ENCODE measurements at places on chromosomes 3 and 15. TPM values are rescaled to one million over a fixed set of nuclear protein-coding genes. Genes with fewer than 3 reads are reported as not detected.

GRCh38 chr15:43867096-43867495, 40.3 kb downstream of the WDR76 start:
- no peak for DNase-seq

DNA sequence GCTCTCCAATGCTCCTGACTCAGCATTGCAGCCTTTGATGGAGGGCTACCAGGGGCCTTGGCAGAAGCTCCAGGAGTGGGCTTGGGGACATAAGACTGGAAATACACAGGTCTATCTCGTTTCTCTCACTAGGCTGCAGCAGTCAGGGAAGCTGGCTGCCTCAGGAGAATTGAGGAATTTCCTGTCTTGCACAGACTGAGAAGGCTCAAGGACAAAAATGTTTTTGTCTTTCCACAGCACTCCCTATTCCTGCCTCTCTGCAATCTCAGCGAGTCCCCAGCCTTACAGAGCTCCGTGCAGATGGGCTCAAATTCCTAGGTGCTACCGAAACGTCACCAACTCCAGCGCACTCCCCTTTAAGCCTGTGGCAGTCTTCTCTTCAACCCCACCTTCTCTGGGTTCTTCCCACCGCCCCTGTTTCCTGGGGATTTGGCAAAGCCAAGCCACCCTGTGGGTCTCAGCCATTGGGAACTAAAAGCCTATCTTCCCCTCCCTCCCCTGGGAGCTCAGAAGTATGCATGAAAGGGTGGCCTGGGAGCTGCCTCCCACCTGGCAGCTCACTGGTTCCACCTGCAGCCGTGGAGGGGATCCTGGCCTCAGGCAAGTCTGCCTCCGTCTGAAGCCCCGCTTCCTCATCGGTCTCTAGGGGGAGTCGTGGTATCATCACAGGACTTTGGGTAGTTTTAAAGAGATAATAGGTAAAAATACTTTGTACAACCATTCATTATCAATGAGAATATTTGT, 322.6 kb upstream of the FRG2C start:
- DNase-seq, result no peak

DNA sequence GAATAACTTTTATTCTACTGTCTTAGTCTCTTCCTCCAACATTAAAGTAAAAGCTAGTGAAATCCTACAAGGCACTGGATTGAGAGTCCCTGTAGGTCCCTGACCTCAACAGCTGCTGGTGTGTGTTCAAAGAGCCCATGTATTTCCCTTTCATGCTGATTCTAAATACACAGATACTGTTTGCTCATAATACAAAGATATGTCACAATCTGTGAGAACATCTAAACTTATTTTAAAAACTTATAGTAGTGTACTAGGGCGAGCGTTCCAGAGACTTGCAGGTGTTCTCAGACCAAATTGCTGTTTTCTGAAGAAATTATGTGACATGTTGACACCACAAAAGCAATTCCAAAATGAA, 145.9 kb upstream of the LIPC start:
- no peak for DNase-seq

- no peak for DNase-seq
These were observed 48.9 kb upstream of the CPNE4 start for GRCh38 chr3:132083583-132084279.

DNA sequence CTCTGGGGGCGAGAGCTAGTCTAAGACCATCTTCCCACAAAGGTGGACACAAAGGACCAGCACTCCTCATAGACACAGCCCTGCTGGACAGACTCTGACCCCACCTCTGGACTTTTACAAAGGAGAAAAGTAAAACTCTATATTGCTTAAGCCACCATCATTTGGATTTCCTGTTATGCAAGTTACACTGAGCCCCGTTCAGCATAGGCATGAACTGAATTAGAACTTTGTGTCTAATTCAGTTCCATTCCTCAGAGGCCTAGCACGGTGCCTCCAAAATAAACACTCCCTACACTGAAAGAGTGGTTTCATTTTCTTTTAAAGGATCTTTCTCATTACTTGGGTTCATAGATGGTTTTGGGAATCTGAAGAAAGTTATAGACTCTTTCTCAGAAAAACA, 79.2 kb upstream of the OCA2 start:
- DNase-seq, result no peak

The PLCH1 gene
- total RNA-seq, result 0.41 TPM

The UROC1 gene
- not detected for total RNA-seq

The TMEM40 gene
- not detected for total RNA-seq

The PPM1L gene
- total RNA-seq, result 33.2 TPM

The PEX5L gene
- 0.36 TPM for total RNA-seq

The NFKBIZ gene
- 121 TPM for total RNA-seq

Measured in sigmoid colon (tissue), 7 donors.